GM10248 (cell line): ENCODE measurements at places on chromosomes 6 and 20.

DNA sequence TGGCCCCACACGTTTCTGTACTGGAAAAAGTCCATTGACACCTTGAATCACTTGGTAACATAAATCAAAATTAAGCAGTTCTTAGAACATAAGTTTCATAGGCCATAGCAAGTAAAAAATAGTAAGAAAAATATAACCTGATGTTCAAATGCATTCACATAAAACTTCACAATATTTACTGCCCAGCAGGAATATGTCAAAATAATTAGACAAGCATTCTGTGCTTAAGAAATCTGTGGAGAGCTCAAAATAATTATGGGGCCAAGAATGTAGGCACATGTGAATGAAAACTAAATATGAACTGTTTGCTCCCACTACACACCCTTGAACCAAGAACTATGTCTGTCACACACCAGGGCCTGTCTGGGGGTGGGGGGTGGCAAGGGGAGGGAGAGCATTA lies 70.8 kb downstream of the IPCEF1 start:
- no peak for DNase-seq

- no peak for DNase-seq
Observed at GRCh38 chr6:143739341-143739851, 61.6 kb downstream of the PHACTR2 start.

DNA sequence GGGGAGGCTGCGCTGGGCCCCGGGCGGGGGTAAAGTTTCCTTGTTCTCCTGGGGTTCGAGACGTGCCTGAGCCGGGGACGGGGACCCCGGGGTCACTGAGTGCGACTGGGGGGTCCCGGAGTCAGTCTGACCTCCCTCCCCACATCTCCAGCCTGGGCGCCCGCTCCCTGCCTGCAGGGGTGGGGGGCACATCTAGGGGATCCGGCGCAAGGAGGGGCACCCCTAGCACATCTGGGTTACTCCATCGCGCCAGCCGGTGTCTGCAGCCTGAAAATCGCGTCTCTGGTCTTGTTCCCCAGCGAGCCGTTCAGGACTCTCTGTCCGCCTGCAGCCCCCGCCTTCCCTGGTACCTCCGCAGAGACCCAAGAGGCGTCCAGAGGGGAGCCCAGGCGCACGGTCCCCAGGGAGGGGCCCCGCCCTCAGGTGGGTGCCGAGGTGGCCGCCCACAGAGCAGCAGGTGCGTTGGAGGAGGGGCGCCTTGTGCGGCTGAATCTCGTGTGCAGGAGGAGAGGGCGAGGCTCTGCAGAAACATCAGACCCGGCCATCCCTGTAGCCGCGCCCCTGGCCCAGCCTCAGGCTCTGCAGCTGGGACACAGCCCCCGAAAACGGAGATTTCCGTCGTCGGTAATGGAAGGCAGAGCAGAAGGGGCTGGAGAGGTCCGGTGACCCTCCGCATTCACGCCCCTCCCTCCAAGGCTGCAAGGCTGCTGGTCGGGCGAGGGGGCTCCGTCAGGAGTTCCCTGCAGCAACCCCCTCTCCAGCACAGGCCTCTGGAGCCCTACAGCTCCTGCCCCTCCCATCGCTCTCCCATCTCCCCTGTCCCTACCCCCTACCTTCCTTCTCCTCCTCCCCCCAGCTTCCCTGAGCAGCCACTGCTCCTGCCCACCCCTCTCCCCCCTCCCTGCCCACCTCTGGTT lies 628 bp upstream of the CHRNA4 start:
- no peak for DNase-seq

GRCh38 chr6:91328241-91328640 lies 741.4 kb upstream of the MAP3K7 start:
- DNase-seq = no peak

DNA sequence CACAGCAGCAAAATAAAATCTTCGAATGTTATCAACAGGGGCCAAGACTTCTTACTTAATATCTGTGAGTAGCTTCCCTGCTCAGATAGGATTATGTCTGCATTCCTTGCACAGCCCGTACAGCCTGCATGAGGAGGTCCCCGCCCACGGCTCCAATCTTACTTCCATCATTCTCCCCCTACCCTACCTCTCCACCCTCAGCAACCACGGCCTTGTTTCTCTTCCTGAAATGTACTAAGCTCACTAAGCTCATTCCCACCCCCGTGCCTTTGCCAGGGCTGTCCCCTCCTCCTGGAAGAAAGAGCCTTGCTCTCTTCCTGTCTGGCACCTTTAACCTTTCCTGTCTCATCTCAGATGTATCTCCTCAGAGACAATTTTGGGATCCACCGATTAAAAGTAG lies 120.4 kb downstream of the BCAS1 start:
- DNase-seq = no peak

DNA sequence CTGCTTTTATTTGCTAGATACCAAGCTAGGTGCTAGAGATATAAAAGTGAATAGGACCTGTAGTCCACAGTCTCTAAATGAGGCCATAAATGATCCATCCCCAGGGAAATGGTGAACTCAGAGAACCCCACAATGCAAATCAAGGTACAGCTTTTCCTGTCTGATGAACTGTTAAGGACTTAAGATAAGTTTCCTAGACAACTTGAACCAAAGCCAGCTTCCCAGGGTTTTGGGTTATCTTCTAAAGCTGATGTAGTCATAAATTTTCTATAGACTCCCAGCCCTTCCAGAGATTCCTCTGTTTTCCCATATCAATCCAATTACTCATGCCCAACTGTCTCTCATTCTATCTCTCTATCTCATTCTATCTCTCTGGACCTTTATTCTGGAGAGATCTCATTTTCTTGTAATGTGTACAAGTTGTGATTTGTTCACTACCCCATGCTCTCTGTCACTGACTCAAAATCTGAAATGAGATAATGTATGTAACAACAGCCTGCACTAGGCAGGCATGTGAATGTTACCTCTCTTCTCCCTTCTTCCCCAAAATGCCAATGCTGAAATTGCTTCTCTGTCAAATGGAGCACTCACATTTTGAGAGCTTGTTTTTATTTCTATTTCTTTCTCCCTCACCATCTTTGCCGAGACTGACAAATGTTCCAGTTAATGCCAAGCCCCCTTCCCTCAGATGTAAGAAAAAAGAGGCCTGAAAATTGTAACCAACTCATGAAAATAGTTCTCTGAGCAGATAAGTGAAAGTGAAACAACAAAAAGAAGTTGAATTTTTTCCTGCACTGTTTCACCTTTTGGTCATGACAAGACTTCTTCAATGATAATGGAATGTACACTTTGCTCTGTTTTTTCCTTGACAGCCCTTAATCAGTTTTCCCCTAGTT lies 279.9 kb downstream of the SLC35F1 start:
- peak; percentile 8 for DNase-seq

GRCh38 chr6:24915641-24916040 lies 20.1 kb downstream of the RIPOR2 start:
- DNase-seq = no peak

DNA sequence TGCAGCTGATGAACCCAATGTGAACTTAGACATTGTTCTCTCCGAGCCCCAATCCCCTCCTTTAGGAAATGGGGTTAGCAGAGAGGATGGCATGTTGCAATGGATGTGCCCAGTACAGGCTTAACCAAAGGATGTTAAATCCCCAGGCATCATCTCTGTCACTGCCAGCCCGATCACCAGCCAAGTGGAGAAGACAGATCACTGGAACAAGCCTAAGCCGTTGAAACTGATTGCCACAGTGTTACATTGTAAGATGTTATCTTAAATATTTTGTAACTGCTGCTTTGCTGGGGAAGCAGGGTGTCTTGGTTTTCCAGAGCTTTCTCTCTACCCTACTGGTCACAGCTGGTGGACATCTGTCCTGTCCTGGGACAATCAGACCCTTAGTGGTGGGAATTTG lies 783.4 kb upstream of the CHD6 start:
- DNase-seq = no peak

DNA sequence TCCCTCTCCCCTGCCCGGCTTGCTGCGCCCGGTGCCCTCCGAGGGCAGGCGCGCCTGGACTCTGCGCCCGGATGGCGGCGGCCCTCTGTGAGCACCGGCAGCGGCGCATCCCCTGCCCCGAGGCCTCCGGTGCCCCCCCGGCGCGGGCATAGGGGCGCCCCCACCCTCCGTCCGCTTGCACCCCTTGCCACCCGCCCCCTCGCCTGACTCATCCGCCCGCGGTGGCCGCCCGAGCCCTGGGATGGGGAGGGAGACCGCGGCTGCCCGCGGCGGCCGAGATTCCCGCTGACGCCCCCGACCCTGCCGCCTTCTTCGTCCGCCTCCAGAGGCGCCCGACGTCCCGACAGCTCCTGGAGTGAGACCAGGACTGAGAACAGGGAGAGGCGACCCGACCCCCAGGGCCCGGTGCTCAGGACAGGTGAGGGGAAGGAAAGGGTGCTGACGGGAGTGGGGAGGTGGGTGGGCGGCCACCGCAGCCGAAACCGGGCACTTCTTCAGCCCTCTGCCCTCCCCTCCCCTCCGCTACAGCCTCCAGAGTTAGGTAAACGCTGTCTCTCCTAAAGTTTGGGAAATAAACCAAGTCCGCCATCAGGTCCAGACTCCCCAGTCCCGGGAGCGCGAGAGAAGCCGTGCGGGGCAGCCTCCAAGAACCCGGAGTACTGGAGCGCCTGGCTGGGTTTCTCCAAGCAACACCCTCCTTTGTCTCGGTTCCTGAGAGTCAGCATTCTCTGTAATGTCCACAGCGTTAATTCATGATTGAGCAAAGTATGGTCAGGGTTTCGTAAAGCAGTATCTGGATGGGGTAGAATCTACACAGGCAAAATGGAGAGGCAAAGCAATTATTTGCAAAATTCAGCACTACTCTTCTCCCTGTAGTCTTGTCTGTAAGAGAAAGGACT lies 539 bp downstream of the TMEM200A start:
- DNase-seq = peak; percentile 36

- no peak for DNase-seq
Observed at GRCh38 chr6:126180585-126180984, 159.3 kb upstream of the CENPW start.

GRCh38 chr20:23180451-23180921 lies 94.4 kb upstream of the CD93 start:
- DNase-seq = no peak

- peak; percentile 79 for DNase-seq
Observed at GRCh38 chr6:27374824-27375612, 13.5 kb upstream of the ZNF391 start.

DNA sequence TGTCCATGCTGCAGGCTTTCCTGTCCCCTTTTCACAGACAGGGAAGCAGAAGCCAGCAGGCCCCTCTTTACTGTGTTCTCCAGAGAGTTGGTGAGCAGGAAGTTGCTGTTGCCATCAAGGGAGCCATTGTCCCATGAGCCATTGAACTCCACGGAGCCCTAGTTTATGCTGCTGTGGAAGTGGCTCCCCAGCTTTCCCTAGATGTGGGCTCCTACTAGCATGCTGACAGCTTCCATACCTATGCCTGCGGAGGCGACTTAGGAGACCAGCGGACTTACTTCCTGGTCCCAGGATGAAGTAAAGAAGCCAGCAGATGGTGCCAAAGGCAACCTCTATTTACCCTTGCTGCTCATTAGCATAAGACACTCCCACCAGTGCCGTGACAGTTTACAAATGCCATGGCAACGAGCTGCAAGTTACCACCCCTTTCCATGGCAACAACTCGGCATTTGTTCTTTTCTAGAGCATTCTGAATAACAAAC lies 30.8 kb upstream of the FKBP1A start:
- no peak for DNase-seq

GRCh38 chr20:46312075-46312944 lies 4.0 kb upstream of the CDH22 start:
- no peak for DNase-seq

DNA sequence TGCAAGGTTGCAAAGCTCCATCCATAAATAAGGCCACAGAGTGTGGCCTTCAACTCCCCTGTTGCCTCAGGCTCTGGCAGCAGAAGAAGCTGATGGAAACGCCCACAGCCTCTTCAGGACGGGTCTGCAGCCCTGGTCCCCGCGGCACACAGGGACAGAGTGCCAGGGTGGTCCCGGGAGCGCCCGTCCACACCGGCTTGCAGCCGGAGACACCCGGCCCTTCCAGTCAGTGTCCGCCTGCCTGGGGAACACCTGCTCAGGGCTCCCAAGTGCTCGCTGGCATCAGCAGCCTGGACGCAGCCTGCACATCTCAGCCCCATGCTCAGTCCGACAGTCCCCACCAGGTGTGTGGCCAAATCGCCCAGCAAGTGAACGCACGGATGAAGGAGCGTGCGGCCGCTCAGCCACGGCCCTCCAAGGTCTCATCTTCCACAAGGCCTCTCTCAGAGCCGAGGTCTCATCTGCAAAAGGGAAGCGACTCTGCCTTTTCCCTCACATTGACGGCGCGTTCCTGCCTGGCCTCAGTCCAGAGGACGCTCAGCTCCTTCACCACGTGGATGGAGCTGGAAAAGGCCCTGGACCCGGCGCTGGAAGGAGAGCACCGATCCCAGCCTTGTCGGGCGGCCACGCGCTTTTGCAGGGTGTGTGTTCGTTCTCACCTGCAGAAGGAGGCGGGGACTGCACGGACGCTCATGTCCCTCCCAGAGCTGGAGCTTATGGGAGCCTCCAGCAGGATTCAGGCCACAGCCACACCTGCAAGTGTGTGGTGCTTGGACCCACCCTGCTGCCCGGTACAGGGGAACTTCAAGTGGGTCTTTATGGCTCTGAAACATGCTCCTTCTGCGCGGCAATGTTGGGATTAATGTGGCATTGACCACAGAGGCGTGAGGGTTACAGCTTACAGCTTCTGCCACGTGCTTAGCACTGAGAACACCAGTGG lies 180.4 kb downstream of the DLL1 start:
- no peak for DNase-seq

DNA sequence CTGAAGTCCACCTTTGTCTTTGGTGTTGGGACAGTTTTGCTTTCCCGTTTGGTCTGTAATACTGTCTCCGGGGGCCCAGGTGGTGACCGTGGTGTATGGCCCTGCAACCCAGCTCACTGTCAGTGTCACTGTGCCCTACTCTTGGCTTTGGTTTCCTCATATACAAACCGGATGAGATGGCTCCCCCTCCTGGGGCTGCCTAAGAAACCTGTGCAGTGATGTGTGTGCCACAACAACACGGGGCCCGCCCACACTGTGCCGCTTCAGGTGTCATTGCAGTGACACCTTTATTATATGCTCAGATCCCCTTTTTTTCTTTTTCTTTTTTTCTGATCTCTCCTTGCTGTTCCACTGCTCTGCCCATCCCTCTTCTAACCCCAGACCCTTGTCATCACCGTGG lies 73.9 kb downstream of the RAMACL start:
- peak; percentile 56 for DNase-seq

DNA sequence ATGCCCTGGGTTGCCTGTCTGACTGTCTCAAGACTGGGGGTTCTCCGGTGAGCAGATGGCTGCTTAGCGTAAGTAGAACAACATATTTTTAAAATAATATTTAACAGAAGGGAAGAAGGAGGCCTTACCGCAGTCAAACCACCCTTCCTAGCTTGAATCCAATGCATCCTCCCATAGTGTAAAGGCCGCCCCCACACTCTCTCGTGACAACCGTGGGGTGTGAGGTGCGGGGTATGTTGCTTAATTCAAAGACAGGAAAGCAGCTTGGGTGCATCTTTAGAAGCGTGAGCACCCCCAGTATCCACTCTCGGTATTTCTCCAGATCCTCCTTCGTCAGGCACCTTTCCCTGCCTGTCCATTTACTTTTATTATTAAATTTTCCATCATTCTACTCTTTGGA lies 501.2 kb upstream of the CDH4 start:
- DNase-seq = no peak

DNA sequence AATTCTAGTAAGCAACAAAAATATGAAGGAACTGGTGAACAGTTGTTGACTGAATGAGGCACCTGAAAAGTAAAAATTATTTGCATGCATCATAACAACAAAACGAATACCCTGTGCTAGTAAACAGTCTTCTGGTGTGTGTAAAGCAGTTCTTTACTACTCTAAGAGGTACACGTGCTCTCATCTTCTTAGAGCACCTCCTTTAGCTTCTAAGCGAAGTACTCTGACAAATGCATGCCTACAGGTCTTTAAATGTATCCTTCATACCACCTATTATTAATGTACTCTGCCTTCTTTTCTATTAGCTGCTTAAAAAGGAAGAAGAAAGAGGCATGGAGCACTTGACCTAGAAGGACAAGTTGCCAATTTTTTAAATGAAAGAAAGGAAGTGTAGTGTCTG lies 32.2 kb upstream of the MYB start:
- no peak for DNase-seq
